Stimulated activated CD8-positive, alpha-beta memory T cell treated with anti-CD3 and anti-CD28 coated beads, Interleukin-4, amount 100 ng/mL, for 1 hour (primary cell): ENCODE measurements at places on chromosomes 16 and 17.

GRCh38 chr16:78553268-78554039 lies 454.0 kb downstream of the WWOX start:
- DNase-seq: no peak

GRCh38 chr16:66402166-66402565 lies 24.9 kb upstream of the BEAN1 start:
- no peak for DNase-seq

GRCh38 chr16:30941600-30942425 lies 7.1 kb upstream of the ORAI3 start:
- no peak for DNase-seq

- no peak for DNase-seq
These were observed 44.6 kb downstream of the FOXL1 start for GRCh38 chr16:86622700-86623615.

GRCh38 chr17:67215991-67216421 lies 29.0 kb downstream of the HELZ start:
- DNase-seq: no peak

DNA sequence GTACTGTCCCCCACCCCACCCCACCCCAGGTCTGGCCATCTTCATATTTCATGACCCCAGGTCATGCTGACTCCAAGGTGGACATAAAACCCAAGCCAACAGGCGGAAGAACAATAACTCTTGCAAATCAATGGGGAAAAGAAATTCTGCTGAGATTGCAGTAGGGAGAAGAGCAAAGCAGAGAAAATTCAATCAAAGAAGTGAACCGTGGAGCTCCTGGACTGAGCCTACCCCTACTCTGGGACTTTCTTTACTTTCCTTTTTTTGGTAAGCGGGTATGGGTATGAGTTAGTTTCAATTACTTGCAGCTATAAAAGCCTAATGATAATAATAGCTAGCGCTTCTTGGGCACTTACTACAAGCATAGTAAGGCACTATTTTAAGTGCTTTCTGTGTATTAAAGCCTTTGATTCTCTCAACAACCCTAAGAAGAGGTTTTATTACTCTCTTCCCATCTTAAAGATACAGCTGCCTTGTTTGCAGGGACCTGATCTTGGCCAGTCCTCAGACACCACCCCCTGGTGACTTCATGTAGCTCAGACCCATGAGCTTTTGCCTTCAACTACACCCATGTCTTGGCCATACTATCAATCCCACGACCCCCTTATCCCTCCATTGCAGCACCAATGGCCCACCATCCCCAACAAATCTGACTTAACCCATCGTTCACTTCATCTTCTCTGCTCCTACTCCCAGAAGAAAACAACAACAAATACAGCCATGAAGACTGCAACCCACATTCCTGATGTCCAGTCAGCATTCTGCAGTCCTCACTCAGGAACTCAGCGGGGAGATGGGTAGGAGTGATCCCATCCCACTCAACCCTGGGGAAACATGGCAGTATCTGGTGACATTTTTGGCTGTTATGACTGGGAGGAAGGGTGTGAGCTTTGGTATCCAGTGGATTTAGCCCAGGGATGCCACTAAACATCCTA lies 4.4 kb downstream of the GGA2 start:
- DNase-seq: no peak

DNA sequence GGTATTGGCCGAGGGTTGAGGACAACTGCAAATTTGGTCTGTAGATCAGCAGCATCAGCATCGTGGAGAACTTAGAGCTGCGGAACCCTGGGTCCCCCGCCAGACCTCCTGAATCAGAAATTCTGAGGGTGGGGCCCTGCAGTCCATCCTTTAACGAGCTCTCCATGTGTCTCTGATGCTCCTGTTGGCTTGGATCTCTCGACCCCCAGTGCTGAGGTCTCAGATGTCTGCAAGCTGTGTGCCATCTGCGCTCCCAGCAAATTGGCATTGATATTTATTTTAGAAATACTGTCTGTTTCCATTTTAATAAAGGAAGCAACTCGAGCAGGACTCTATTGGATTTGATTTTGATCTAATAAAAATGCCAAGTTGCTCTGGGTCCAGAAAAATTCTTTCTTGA lies 250.0 kb downstream of the KATNIP start:
- no peak for DNase-seq

DNA sequence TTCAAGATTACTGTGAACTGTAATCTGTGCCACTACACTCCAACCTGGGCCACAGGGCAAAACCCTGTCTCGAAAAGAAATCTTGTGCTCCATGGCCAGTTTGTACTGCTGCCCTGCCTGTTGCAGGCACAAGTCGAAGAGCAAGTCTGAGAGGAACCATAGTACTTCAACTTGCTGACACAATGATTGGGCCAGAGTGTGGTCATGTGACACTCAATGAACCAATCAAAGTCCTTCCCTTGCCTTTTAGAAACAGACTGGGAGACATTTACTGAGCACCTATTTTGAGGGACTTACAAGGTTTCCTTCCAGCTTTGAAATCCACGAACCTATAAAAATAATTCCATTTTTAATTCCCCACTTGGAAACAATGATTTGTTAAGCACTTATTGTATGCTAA lies 39.8 kb upstream of the TMC5 start:
- no peak for DNase-seq

GRCh38 chr16:35747658-35748455 lies 2288.4 kb downstream of the TP53TG3F start:
- no peak for DNase-seq

- no peak for DNase-seq
These were observed 33.9 kb upstream of the MEAK7 start for GRCh38 chr16:84538222-84538840.

- DNase-seq: no peak
These were observed 148.8 kb upstream of the CORO6 start for GRCh38 chr17:29771546-29771945.

DNA sequence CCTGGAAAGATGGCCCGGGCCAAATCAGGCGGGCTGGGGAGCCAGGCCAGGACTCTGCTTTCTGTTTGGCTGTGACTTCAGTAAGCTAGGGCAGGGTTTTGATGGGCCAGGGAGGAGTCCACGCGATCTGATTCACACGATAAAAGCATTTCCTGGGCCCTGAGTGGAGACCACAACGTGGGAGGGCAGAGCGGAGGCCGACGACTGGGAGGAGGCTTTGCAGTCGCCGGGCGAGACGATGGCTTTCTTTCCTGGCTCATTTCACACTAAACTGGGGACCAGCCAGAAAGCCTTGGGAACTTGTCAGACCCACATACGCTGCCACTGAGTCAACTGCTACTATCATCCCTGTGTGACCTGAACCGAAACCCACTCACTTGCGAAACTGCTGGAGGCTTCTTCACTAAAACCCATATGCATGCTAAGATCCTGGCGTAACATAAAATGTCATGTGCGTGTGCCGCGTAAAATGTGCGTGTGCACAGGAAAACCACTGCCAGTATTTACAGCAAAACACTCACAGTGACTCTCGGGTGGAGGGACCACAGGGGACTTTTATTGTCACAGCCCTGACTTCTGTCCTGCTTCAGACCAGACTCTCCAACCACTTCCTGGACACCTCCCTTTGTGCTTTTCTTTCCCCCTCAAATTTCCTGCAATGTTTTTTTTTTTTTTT lies 14.2 kb upstream of the RHBDF2 start:
- peak; percentile 47 for DNase-seq

DNA sequence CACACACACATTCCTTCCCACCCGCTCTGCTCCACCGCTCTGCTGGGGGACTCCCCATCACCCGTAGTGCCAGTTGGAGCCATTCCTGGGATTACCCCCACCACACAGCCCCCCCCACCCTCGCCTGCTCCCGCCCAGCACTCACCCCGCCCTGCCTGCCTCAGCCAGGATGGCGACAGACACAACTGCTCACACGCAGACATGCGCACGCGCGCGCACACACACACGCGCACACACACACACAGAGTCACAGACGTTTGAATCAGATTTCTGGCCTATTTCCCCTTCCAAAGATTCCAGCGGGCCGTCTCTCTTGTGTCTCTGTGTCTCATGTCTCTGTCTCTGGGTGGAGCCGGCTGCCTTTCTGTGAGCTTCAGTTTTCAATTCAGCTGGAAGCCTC lies 4.4 kb downstream of the CACNA1G start:
- DNase-seq: no peak

GRCh38 chr16:58040945-58041627 lies 15.5 kb downstream of the MMP15 start:
- no peak for DNase-seq

DNA sequence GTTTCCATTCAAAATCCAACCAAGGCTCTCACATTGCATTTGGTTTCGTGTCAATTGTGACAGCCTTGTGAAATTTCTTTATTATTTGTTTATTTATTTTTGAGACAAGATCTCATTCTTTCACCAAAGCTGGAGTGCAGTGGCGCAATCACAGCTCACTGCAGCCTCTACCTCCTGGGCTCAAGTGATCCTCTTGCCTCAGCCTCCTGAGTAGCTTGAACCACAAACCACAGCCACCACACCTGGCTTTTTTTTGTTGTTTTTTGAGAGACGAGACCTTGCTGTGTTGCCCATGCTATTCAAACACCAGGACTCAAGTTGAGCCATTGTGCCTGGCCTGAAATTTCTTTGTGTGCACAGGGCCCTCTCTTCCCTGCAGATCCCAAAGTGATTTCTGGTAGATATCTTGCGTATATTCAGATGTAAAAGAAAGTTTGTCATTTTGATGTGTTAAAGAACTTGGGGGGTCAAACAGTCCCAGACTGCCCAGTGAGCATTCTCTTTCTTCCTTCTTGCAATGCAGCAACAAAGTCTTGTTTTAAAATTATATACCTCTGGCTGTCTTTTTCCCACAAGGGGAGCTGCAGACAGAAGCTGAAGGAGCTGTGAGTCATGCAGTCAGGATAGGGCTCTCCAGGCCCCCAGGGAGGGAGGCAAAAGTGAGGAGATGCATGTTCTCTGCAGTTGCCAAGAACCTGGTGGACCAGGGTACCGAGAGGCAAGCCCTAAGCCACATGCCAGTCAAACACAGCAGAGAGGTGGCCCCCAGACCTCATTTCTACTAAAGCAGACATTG lies 15.5 kb upstream of the USP22 start:
- no peak for DNase-seq

DNA sequence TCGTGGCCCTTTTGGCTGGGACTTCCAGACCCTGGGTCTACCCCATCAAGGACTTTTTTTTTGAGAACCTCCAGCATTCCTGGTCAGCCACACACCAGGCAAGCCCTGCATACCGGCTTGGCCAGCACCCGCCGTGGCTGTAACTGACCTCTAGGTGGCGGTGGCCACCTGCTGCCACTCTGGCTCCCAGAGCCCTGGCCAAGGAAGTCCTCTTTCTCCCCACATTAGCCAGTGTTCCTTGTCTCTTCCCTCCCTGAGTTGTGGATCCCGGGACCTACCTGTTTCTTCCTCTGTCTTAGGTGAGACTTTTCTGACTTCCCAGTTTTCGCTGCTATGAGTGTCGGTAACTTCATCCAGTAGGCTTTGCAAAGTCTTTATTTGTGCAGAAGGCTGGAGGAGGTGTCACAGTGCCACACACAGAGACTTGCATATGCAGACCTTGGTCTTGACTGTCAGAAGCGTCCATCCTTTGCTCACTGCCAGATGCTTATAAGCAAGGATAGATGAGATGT lies 348.3 kb downstream of the CPPED1 start:
- no peak for DNase-seq

- DNase-seq: no peak
These were observed 9.5 kb upstream of the DHRS13 start for GRCh38 chr17:28912281-28912937.

DNA sequence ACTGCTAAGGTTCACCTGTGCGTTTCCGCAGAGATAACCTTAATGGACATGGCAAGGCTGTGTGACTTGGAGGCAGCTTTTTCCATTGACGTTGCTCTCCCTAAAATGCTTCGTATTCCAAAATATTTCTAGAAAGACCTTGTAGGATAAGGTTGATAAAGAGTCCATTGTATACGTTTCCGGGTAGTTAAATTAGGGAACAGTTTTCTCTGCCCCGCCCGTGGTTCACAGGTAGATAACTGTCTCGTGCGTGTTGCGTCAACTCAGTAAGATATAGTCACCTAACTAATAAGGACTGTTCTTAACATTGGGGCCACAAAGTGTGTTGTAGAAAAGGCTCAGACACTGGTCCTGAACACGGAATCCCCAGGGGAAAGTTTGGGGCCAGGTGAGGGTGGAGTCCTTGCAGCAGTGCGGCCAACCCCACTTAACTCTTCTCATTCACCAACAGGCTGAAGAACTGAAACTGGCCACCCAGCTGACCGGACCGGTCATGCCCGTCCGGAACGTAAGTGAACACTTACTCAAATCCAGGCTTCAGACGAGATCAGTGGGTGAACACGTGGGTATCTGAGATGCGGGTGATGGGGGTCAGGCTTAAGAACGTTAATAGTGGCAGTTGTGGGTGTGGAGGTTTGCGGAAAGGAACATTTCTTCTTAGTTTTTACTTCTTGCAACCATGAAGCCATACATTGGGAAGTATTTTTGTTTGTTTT lies 1.6 kb downstream of the RPL13 start:
- no peak for DNase-seq

DNA sequence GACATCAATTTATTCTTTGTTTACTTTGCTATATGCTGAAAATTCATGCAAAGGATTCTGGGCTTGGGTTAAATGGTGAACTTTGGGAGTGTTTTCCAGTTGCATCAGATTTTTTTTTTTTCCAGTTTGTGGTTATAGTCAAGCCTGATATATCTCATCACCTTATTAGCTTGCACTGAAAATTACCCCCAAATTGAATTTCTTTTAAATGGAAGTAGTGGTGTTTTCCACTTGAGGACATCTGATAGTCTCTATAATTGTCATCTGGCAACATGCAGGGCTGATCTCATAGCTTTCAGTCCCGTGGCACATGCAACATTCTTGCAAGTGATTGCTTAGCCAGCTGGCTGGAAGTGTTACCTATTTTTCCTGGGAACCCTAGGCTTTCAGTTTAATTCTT lies 4.7 kb upstream of the KRTAP3-1 start:
- no peak for DNase-seq
